ENCODE measurements at places on chromosomes 12 and 14.

DNA sequence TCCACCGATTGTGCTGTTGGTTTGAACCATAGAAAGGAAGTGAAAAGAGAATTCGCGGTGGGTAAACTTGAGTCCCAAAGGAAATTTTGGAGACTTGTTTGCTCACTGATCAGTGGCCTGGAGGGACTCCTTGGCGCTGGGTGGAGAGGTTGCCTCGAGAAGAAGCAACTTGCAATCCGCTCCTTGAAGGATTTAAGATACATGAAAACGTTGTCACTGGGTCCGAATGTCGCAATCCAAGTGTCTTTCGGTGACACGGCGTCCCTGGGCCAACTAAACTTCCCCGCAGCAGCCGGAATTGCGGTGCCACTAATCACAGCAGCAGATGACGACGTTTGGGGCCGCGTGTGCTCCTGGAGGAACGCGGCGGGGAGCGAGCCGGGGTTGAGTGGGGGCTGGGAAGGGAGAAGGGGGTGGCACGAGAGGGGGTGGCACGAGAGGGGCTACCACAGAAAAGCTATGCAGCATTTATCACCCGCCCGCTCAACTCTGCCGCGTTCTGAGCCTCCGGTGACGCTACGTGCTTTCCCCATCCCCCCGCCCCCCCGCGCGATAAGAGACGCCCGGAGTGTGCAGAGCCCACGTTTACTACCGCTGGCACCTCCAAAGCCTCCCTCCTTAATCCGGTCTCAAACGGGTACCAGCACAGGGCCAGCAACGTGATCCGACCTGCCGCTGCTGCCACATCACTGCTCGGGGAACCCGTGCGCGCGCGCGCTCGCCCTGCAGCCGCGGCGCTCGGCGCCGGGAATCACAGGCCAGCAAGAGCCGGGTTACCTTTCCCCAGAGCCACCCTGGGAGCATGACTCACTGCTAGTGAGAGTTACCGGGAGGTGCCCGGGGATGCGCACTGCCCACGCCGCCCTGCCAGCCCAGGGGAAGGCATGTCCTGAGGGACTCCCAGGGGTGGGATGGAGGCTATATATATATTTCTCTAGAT is 833 bp upstream of the BHLHE41 start:
- peak; percentile 28 for DNase-seq

DNA sequence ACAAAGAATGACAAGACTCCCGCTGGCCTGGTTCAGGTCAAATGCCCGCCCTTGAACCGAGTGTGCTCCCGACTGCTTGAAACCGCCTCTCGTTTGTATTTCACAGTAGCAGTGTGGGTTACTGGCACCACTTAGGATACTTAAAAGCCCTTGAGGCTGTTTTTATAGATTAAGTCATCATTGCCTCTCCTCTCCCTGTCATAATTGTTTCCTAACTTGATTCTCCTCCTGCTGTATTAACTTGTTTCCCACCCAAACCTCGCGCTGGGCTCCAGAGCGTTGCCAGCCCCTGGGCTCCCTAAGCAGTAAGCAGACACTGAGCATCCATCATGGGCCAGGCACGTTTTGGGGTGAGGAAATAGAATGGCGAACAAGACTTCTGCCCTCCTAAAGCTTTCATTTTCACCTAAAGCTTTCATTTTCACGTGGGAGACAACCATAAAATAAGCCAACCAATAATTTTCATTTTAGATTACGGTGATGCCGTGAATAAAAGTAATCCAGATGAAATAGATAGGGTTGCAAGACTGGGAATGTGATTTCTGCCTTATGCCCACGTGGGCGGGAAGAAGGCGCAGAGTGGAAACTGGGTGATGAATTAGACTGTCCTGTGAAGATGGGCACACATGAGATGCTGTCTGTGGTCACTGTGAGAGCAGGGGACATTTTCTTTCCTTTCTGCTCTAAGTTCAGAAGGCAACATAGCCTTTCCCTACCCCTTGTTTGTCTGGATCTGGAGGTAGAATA is 97.5 kb downstream of the PPP2R5C start:
- no peak for DNase-seq

DNA sequence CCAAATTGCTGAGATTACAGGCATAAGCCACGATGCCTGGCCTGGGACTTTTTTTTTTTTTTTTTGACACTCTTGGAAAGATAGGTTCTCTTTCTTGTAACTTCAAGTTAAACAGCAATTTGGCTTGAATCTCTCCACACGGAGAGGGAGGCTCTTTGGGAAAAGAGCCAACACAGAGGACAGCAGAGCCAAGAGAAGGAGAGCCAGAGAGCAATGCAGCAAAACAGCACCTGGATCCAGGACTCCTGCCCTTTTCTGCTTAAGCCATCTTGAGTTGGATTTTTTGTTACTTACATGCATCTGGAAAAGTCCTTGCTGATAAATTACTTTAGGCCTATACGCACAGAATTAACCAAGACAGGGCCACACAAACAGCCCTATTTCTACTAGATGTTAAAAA is 176.8 kb downstream of the APAF1 start:
- no peak for DNase-seq

DNA sequence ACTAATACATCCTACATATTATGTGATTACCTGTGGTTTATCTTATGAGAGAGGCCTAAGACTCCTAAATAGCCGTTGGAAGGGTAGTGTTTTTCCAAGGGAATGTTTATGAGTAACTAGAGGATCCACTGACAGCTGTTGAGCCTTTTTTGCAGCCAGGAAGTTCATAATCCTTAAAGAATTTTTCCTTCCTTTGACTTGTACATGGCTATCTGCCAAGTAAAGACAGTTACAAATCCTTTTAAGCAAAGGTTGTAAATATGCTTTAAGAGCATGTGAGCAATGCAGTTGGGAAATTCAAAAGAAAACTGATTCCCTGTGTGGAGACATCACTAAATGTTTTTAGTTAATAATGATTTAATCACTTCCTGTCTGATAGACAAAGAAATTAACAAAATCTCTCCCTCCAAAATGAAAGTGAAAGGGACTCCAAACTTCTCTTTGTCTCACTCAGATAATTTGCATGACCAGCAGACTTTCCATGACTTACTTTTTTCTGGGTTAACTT is 333.8 kb downstream of the PDZRN4 start:
- DNase-seq, result no peak

GRCh38 chr14:61347826-61348443 is 26.6 kb downstream of the PRKCH start:
- DNase-seq, result no peak

DNA sequence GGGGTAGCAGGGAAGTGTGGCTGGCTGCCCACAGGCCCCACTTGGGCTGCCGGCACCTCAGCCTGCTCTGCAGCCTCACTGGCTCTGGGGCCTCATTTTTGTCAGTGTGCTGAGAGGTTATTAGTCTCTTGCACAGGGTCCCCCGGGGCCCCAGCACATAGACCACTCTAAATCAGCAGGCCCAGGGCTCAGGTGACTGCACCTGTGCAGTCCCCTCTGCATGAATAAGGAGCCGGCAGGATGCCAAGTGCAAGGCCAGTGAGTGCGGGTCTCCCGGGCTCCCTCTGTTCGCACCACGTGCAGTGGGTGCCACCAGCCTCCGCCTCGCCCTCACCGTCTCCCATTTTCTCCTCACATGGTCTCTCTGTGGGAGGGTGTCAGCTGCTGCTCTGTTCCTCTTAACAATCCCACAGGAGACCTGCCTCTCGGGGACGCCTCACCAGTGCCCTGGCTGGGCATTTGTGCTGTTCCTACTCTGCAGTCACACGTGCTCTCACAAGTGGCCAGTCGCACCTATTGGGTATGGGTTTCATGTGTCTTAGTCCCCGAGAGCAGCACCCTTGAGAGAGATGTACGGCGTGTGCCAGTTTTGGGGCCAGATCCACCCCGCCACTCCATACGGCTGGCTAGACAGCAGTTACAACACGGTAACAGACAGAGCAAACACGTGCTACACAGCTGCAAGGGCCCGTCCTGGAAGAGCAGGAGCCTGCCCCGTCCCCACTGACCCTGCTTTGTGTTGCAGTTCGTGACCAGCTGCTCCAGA is 40.4 kb downstream of the MMAB start:
- no peak for DNase-seq

DNA sequence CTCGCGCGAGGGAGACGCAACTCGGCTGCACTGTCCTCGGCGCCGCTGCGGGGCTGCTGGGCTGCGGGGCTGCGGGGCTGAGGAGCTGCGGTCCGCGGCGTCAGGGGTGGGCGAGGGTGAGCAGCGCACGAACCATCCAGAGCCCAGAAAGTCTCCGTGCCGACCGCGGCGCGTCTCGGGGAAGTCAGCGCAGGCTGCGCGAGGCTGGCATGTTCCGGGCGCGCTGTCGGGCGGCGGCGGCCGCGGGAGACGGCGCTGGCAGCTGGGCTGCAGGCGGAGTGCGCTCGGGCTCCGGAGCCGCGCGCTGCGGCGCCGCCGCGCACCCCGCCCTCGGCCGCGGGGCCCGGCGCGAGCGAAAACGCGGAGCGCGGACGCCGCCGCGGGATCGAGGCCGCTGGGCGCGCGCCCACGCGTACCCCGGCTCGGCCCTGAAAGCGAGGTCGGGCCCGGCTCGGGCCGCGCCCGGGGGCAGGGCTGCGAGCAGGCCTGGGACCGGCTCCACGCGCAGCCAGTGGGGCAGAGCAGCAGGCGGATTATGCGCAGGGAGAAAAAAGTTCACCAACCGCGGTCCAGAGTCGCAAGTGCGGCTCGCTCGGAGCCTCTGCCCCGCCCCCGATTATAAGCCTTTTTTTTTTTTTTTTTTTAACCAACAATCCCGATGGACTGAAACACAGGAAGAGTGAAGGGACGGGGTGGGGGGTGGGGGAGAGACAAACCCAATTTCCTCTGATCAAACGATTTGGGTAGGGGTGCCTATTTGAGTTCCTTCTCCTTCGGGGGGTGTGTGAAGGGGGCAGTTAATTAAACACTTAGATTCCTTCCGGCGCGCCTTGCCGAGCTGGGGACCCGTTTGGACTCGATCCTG is at the start of gene PRICKLE1:
Gene PRICKLE1 (minus strand): TSS at position 282 of the 865 bp plus-strand sequence. CDS start 117,230 bp downstream, outside the sequence.
- DNase-seq, result no peak

- no peak for DNase-seq
Measured at GRCh38 chr14:22059201-22059600, 385.6 kb upstream of the OR4E1 start.

DNA sequence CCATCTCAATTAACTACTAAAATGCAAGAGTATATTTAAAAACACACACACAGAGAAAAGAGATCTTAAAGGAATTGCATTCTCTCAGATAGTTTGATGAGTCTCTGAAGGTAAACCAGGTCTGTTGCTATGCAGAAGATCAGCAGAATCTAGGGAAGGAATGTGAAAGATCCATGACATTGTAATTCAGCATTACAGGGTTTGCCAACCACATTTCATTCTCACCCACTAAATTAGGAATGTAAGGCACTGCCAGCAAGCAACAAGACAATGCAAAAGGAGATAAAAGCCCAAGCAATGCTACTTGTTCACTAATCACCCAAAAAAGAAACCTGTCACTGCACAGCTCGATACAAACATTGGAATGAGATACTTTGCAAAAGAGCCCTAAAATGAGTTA is 106.3 kb downstream of the LRIG3 start:
- DNase-seq, result no peak

DNA sequence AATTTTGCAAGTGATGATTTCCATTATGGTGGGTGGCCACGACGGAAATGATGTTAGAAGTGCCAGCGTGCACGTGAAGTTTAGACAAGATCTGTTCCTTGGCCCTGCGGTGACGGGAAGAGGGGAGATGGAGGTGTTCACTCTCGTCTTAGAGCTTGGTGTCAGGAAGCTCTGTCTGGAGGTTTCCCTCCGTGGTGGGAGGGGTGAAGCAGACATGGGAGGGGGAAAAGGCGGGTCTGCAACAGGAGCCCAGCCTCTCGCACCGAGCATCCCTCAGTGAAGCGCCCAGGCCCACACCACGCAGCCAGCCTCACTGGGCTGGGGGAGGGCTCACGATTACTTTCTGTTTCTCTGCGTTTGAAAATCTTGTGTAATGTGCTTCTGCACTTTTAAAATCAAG is 26.3 kb downstream of the EML1 start:
- DNase-seq, result peak; percentile 10

GRCh38 chr14:36316131-36316530 is 4.3 kb downstream of the MBIP start:
- no peak for DNase-seq

GRCh38 chr12:94284046-94284445 is 135.7 kb downstream of the PLXNC1 start:
- no peak for DNase-seq

DNA sequence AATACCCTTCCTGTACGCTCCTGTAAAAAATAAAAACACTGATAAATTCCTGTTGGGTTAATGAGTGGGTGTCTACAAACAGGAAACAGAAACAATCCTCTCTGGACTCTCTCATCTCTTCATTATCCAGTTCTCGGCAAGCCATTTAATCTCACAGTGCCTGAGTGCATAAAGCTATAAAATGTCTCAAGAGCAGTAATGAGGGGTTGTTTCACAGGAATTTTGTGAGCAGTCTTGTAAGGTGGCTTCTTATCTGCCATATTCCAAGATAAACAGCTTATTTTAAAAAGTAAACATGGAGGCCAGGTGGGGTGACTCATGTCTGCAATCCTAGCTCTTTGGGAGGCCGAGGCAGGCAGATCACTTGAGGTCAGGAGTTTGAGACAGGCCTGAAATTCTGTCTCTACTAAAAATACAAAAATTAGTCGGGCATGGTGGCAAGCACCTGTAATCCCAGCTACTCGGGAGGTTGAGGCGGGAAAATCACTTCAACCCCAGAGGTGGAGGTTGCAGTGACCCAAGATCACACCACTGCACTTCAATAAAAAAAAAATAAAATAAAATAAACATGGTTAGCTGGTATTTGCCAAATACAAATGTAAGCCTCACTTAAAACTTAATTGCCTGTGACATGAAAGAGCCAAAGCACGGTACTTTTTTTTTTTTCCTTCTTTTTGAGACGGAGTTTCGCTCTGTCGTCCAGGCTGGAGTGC is 54.0 kb downstream of the CLIP1 start:
- no peak for DNase-seq

GRCh38 chr12:113273053-113273725 is 51.9 kb downstream of the TPCN1 start:
- no peak for DNase-seq

GRCh38 chr14:101111620-101112290 is 208.2 kb upstream of the RTL1 start:
- no peak for DNase-seq

DNA sequence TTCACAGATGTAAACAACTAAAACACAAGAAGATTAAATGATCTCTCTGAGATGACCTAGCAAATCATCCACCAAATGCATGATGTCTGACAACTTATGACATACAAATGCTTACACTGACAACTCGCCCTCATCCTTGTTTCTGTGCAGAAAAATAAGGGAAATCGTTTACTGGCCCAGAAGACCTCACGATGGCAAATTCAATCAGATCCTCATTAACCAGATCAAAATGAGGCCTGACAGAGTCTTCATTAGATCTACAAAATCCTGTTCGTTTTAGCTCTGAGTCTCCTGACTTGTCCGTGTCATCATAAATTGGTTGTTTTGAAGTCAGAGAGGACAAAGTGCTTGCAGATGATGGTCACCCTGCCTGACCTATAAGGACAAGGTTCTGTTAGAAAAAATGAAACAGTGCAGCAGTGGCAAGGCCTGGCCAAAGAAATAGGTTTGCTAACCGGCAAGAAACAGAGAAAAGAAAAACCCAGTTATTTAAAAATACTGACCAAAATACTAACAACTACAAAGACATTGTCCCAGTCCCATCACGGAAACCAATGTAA is 109.5 kb downstream of the BTG1 start:
- no peak for DNase-seq

GRCh38 chr12:32159925-32160324 is 53.3 kb downstream of the BICD1 start:
- no peak for DNase-seq
